ENCODE measurements at places on chromosomes 13 and 19.

- DNase-seq = no peak
Measured at GRCh38 chr19:56116606-56117005, 4.5 kb downstream of the ZNF787 start.

DNA sequence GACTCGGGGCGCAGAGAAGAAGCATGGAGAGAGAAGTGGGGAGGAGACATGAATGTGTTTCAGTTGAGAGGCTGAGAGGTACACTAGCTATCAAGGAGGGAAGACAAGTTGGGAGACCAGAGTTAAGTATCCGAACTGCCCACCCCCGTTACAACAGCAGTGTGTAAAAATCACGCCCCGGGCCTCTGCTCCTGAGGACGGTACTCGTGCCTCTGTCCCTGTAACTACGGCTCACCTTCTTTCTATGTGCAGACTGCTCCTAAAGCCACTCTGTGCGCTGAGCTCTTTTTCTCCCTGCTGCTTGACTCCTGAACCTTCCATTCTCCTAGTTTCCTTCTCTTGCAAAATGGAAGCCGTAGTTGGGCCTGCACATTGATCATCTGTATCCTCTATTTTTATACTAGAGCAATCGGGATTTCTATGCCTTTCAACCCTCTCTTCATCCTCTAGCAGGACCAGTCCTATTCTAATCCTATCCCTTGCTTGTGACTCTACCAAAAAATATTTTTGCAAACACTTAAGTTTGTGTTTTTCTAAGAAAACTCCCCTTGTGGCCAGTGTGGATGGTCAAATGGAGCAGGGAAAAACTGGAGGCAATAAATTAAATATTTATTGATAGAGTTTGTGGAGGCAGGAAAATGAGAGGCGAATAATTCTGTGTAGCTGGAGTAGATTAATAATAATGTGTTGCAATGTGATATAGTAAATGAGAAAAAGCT is 569 bp downstream of the POLR1D start:
- peak; percentile 51 for DNase-seq

DNA sequence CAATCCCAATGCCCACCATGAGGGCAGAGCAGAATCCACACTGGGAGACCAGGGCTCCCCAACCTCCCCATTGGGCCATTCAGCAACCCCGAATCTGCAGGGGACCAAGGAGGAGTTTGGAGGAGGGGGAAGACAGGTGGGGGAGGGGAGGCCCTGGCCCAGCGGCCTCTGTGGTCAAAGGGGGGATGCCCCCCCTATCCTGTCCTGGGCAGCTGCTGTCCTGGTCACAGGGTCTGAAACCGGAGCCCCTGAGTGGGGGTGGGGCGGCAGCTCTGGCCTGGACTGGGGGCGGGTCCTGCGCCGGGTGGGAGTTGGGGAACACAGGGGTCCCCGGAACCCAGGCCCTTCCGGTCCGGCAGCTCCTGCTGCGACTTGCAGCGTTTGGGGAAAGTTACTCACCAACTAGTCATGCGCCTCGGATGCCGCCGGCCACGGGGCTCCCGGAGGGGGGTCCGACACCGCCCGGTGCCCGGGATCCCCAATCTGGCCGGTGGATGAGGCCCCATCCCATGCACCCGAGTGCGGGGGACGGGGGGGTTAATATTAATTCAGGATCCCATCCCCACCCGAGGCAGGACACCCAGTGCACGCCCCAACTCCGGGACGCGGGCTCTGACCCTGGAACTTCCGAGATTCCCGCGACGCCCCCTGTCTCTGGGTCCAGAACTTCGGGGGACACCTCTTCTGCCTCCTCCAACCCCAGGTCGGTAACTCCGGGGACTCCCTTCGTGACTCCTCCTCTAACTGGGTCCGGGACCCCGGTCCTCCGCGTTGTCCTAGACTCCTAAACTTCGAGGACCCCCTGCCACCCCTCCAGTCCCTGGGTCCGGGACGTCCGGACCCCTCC is 872 bp downstream of the HOMER3 start:
- peak; percentile 65 for DNase-seq

GRCh38 chr13:79307866-79308298 is 98.2 kb downstream of the RBM26 start:
- DNase-seq = no peak

DNA sequence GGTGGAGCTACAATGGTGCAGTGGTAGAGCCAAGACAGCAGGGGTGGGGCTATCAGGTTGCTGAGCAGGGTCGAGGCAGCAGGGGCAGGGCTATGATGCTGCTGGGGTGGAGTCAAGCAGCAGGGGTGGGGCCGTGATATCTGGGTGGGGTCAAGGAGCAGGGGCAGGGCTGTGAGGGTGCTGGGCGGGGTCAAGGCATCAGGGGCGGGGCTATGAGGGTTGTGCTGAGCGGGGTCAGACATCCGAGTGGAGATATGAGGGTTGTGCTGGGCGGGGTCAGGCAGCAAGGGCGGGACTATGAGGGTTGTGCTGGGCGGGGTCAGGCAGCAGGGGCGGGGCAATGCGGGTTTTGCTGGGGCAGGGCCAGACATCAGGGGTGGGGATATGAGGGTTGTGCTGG is 14.7 kb downstream of the HCN2 start:
- DNase-seq = no peak

DNA sequence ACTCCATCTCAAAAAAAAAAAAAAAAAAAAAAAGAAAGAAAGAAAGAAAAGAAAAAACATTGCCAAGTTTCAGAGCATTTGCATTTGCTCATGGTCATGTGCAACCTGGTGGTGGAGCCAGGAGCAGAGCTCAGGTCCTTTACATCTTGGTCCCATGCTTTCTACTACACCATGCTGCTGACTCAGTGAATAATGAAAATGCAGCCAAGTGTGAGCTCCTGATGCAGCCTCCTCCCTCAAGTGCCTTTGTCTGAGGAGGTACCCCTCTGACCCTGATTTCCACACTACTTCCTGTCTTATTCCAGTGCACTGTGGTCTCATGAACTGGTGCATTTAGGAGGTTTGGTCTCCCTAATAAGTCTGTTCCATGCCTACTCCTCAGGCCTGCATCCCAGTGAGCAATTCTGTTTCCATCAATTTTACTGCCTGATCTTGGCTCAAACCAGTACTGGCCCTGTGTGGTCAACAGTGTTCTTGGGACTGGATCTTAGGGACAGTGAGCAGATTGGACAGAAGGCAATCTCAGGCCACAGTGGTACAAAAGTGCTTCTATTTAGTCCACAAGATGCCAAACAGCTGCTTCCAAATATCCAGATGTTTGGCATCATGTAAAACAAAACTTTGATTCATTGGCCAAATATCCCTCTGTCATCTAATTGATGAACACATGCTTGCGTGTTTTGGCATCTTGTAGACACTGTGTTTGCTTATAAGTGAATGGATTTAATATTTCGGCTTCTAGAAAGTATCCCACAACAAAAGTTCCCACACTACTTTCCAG is 28.8 kb upstream of the LRCH1 start:
- no peak for DNase-seq

GRCh38 chr13:78409172-78409571 is 194.2 kb downstream of the POU4F1 start:
- DNase-seq = no peak

DNA sequence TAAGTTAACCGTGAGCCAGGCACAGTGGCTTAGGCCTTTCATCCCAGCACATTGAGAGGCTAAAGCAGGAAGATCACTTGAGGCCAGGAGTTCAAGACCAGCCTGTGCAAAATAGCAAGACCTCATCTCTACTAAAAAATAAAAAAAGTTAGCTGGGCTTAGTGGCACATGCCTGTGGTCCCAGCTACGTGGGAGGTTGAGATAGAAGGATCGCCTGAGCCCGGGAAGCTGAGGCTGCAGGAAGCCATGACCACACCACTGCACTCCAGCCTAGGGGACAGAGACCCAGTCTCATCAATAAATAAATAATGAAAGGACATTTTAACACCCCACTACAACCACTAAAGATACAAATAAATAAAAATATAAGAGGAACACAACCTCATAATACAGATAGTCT is 21.6 kb downstream of the LSM14A start:
- DNase-seq = no peak

- DNase-seq = no peak
Measured at GRCh38 chr13:33548069-33548468, 262.5 kb upstream of the STARD13 start.

GRCh38 chr13:110301083-110301482 is 5.9 kb downstream of the COL4A1 start:
- no peak for DNase-seq

- no peak for DNase-seq
Measured at GRCh38 chr13:42708391-42708790, 73.0 kb upstream of the FAM216B start.

DNA sequence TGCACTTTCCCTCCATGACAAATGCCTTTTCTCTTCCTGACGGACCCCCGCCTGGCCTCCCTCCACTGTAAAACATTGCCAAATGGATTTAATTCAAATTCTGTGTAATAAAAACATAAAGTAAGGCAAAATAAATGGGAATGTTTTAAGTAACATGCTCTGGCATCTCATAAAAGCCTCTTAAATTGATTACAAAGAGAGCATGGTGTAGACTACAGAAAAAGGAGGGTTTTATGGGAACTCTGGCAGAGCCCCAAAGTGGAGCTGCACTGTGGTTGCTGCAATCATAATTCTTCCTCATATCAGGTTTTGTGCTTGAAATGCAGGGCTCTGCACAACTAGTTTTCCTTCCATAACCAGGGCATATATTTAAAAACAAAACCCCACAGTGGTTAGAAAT is 44.3 kb upstream of the SIAH3 start:
- DNase-seq = no peak

DNA sequence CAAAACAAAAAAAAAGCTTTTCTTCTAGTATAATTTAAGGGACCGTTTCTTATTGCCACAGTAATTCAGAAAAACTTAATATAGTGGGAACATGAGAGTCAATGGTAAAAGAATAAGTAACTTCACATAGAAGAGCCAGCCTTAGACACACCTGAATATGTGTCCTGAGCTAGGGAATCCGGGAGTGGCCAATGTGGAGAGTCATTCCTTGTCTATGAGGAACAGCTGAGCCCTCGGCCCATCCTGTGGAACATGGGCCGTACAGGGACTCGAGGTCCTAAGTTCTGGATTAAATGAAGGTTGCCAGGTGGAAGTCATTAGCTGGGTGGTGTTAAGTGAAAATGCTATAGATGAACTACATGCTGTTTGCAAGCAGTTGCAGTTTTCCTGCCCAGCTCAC is 32.2 kb downstream of the EFNB2 start:
- DNase-seq = no peak

DNA sequence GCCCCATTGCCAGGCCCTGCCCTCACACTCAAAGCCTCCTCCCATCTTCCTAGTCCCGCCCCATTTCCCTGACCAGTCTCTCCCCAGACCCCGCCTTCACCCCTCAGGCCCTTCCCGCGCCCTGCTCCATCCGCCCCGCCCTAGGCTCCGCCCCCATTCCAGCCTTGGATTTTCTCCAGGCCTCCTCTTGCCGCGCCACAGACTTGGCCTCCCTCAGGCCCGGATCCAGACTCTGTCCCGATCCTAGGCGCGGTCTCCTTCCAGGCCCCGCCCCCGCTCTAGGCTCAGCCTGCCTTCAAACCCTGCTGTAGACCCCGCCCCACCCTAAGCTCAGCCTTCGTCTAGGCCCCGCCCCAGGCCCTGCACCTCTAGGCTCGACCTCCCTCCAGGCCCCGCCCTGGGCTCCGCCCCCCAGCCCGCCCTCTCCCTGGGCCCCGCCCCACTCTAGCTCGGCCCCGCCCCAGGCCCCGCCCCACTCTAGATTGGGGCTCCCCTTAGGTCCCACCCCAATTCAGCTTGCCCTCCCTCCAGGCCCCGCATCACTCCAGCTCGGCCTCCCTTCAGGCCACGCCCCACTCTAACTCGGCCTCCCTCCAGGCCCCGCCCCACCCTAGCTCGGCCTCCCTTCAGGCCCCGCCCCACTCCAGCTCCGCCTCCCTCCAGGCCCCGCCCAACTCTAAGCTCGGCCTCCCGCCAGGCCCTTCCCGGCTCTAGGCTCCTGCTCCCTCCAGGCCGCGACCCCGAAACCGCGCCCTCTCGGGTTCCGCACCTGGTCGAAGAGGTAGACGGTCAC is 18.5 kb downstream of the LMTK3 start:
- peak; percentile 96 for DNase-seq

GRCh38 chr19:43616954-43617353 is 2.5 kb downstream of the ZNF428 start:
- DNase-seq = no peak

DNA sequence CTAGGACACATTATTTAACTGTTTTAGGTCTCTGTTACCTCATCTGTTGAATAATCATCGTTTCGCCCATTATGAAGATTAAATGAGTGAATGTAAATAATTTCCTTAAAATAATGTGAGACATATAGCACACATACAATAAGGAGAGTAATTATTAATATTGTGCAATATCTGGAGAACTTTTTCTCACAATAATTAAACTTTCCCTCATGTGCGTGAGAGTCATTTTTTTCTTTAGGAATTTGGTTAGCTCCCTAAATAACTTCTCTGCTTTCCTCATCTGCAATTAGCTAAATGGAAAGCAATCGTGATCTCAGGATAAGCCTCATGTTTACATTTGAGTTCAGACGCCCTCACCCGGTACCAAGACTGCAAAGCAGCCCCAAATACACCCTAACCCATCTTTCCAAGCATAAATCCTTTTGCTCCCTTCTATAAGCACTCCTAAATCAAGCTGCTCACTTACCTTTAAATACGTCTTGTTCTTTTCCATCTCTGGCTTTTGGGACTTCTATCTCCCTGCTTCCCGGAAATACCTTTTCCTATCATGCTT is 78.8 kb downstream of the MZT1 start:
- DNase-seq = peak; percentile 8

DNA sequence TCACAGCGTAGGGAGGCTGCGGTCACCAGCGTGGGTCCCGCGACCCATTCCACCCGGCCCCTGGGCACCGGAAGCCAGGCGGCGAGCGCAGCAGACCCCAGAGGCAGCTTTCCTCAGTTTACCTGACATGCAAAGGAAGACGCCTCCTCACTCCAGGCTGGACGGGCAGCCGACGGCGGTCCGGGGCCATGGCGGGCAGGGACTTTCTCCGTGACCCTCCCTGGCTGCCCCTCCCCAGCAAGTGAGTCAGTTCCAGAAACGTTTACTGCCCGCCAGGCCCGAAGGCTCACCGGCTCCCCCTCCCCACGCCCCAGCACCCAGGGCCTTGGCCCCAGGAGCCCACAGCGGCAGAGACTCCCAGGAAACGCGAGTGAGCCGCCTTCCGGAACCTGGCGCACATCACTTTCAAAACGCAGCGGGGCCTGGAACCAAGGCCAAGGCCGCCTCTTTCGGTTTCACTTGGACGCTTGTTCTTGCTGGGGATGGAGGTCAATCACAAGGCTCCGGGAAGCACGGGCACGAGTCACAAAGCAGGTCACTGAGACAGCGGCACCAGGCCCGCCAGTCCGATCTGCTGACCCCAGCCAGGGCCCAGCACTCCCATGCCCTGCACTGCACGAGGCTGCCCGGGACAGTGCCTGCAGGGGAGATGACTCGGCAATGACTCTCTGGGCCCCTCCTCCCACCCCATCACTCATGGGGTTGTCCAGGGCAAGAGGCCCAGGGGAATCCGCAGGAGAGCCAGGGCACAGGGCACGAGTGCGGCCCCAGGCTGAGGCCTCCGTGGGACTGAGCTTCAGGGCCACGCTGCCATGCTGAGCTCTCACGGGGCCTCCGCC is 5.3 kb downstream of the SBNO2 start:
- no peak for DNase-seq

DNA sequence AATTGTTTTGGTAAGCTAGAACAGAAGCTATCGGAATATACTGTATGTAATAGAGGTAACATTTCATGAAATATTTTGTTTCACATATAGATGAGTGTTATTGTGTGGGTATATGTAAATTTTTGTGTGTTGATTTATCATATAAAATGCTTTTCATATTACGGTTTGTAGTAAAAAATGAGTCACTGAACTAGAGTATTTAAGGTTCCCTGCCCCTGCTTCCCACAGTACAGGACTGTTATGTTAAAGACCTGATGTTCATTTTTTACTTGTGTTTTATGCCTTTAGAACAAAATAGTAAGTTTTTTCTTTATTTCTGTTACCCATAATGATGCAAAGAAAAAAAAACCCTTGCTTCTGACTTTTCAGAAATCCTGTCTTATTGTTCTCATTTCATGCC is 243.4 kb downstream of the ENOX1 start:
- no peak for DNase-seq

Measured in hepatocyte (in vitro differentiated cells).